ENCODE measurements at places on chromosomes 6 and 20. TPM values are rescaled to one million over a fixed set of nuclear protein-coding genes. Genes with fewer than 3 reads are reported as not detected.

The RFX6 gene
- total RNA-seq = not detected

The CTAGE9 gene
- not detected for total RNA-seq

The IL17F gene
- total RNA-seq = 1.5 TPM

The FOXC1 gene
- 0.07 TPM for total RNA-seq

The SMPDL3A gene
- 2.1 TPM for total RNA-seq

The PAX1 gene
- total RNA-seq = not detected

The PKIB gene
- total RNA-seq = 0.49 TPM

The C6orf163 gene
- total RNA-seq = 4.0 TPM

The STK38 gene
- total RNA-seq = 79.2 TPM

The SLC32A1 gene
- not detected for total RNA-seq

The RIPOR3 gene
- total RNA-seq = not detected

The CYP39A1 gene
- total RNA-seq = not detected

The TAGAP gene
- 43.7 TPM for total RNA-seq

The CAP2 gene
- not detected for total RNA-seq

The PSMB8 gene
- total RNA-seq = 408 TPM

The TMEM181 gene
- total RNA-seq = 18.2 TPM

The ITPA gene
- total RNA-seq = 69.3 TPM

The MED20 gene
- total RNA-seq = 23.1 TPM

The PPP1R14C gene
- 0.15 TPM for total RNA-seq
